HFF-Myc (cell line): ENCODE measurements at places on chromosomes 7 and 10.

DNA sequence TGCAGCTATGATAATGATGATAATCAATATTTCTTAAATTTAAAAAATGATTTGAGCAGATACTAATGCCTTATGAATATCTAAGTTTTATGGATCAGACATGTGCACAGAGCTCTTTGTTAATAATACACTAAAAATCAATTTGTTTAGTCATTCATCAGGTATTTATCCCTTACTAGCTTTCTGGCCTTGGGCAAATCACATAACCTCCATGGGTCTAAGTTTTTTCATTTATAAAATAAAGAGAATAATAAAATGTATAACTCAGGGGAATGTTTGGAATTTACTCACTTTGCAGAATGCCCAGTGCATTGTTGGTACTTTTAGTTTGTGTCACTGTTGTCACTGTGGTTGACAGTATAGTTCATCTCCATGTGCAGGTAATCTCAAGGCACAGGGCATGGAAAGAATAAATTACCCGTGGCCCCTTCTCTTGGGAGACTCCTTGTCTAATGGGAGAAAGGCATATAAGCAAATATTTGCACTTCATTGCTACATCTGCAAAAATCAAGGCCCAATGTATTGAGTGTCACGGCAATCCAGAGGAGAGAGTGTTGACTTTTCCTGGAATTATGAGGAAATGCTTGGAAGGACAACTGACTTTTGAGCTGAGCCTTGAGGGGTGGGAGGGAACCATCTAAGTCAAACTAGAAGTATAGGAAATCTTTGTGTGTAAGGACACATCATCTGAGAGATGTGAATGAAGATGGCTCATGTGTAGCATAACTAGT is 64.7 kb upstream of the CTTNBP2 start:
- DNase-seq: no peak

DNA sequence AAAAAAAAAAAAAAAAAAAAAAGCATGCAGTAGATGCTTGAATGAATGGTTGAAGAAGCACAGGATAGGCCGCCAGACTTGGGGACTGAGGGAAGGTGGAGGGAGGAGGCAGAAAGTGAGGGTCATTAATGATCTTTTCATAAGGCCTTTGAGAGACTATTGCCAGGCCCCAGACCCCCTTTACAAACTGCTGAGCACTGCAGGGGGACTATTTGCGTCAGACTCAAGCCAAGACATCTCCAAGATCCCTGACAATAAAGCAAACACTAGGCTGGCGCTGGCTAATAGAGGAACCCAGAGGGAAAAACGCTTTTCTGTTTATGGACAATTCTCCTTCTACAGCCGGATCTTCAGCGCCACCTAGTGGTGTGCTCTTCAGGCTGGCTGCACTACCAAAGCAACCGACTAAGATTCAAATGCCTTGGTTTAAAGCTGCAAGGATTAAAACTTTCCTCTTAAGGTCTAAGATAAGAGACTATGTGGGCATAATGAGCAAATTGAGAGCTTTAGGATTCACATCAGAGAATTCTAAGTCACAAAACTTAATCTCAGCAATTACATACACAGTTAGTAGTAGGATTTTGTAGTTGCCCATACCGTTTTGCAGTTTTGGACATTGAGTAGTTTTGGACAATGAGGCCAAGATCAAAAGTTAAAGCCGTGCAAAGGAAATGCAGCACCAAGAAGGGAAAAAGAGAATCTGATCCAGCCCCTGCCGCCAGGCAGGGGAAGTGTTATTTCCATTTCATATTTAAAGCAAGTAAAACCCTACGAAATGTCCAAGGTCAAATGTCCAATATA is 17.9 kb upstream of the AGK start:
- DNase-seq: peak; percentile 51

DNA sequence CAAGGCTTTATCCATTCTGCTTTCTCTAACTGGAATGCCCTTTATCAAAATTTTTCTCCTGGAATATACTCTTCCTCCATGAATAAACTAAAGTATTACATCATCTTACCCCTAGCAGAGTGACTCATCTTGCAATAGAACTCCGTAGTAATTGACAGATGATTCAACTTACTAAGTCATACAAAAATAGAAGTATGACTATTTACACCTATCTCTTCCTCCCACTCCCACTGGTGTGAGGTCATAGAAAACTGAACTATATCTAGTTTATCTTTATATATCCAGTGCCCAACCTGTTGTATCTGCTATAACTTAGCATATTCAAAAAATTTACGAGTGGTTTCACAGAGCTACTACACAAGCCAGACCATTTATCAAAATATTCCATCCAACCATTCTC is 26.1 kb downstream of the ABCB1 start:
- DNase-seq: peak; percentile 3

DNA sequence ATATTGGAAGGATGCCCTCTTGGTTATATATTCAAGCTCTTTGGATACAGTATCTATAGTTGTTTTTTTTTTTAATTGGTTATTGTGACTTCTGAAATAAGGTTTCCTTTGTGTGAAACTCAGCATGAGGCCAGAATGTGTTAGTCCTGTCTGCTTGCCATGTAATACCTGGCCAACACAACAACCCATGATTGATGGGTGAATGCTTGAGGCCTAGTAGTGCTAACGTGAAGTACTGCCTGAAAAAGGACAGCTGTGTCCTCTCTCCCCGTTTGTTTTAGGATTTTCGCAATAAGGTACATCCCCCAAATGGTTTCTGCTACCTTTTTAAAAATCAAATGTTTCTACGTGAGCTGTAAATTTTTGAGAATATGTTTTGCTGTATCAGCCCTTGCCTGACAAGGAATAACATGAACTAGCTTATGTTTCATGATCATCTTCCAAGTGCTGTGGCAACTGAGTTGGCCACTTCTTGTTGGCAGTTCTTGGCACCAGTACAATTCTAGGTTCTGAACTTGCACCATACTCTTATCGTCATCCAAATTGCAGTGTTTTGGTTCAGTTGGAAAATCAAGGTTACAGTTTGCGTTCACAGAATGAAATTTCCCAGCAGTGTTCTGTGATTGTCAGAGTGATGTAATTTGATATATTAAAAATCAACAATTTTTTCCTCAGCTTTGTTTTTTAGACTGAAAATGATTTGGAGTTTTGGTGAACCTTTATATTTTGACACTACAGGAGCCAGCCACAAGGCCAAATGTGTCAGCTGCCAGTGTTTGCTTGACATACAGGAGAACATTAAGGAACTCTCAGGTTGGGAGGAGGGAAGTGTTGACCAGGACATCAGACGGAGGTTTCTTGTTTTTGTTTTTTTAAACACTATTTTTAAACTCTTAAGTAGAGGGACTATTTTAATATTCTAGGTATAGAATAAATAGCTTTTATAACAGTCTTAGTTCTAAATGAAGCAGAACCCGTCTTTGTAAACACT is 13.5 kb upstream of the ASCC1 start:
- DNase-seq: no peak

GRCh38 chr10:80515511-80515910 is 22.2 kb upstream of the SH2D4B start:
- no peak for DNase-seq
